Activated CD4-positive, alpha-beta T cell treated with anti-CD3 and anti-CD28 coated beads, Interleukin-2, amount 50 U/mL, for 4 hours (primary cell): ENCODE measurements at places on chromosomes 16 and 17.

- DNase-seq, result no peak
Observed at GRCh38 chr16:67050796-67051195, 21.8 kb downstream of the CBFB start.

- no peak for DNase-seq
Observed at GRCh38 chr17:73623247-73623646, 21.0 kb downstream of the SDK2 start.

DNA sequence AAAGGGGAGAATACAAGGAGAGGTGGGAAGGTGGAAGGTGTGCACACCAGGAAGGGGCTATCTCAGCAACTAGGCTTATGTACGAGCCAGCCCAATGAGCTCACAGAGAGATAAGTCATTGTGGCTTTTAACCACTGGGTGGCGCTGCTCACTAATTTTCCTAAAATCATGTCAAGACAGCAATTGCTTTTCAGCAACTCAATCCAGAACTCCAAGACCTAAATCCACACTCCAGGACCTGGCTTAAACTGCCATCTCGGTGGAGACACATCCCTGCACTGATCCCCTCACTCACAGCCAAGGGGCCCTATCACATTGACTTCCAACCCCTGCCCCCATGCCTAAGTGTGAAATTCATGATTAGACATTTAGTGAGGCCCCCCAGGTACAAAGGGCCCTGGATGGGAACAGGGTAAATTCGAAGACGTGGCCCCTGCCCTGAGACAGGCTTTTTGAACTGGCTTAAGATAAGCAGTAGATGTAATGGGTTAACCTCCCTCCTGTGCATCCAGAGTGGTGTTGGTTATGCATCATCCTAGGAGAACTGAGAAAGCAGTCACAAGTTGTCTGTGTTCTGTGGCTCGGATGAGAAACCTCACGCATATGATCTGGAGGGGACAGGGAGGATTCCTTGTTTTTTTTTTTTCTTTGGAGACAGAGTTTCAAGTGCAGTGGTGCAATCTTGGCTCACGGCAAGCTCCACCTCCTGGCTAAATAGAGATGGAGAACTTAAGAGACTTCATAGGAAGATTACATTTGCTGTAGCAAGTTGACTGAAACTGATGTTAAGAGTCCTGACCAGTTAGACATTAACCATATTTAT lies 11.5 kb downstream of the CCL16 start:
- DNase-seq, result peak; percentile 63

DNA sequence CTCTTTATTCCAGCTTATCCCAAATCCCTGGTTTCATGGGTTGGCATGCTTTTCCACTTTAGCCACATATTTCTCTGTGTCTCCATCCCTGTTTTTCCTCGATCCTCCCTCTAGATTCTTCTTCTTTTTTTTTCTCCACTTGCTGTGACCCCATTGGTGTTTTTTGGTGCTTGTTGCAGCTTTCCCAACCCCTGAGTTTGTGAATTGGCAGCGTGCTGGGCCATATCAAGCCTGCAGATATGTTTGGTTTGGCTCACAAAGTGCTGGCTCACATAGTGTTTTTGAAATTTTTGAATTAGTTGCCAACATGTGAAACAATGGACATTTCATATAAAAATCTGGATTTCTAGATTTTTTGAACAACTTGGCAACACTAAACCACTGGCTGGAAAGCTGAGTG lies 8.8 kb downstream of the GPR139 start:
- DNase-seq, result no peak

GRCh38 chr16:3192476-3193019 lies 4.5 kb downstream of the OR1F1 start:
- DNase-seq, result no peak

- peak; percentile 21 for DNase-seq
Observed at GRCh38 chr16:69150146-69150865, 17.9 kb downstream of the UTP4 start.

- peak; percentile 51 for DNase-seq
Observed at GRCh38 chr16:67447508-67448076, 16.7 kb downstream of the HSD11B2 start.

DNA sequence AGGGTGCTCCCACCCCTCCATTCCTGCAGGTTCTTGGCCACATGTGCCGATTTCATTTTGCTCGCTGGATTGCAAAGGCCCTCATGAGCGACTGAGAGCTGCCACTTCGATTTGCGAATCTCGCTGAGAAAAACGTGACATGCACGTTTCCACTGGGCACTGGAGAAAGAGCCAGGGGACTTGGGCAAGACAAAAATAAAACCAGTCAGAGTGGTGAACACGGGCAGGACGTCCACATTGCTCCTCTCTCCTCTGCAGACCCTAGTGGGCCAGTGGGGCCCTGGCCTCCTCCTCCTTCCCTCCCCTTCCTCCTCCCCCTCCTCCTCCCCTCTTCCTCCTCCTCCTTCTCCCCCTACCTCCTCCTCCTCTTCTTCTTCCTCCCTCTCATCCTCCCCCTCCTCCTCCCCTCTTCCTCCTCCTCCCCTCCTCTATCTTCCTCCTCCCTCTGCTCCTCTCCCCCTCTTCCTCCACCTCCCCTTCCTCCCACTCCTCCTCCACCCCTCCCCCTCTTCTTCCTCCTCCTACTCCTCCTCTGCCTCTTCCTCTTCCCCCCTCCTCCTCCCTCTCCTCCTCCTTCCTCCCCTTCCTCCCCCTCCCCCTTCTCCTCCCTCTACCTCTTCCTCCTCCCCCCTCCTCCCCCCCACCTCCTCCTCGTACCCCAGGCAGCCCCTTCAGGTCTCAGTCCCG lies 28.1 kb upstream of the ENPP7 start:
- no peak for DNase-seq

- no peak for DNase-seq
Observed at GRCh38 chr16:83951544-83951943, 1.5 kb upstream of the OSGIN1 start.

GRCh38 chr16:85611444-85612190 lies 1.5 kb upstream of the GSE1 start:
- peak; percentile 42 for DNase-seq

DNA sequence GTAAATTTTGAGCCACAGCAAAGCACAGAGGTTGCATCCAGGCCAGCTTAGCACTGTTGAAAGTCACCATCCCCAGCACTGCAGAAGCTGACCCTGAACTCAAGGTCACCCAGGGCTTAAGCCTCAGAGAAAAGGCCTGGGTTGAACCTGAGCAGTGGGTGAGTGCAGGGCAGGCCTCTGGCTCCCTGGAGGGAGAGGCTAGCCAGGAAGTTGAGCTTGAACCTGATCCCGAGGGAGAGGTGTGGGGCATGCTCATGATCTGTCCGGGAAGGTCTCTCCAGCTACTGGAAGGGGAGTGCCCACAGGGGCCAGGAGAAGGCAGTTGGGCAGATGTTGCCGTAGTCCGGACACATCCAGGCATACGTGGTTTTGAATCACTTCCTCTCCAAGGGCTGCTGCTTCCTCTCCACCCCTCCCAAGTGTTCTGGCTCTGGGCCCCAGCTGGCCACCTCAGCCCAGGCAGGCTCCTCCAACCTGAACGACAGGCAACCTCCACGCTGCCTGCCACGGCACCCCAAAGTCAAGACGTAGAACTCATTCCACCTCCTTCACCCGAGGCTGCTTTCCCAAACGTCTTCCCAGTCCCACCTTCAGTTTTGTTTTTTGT lies 18.4 kb downstream of the CARHSP1 start:
- DNase-seq, result no peak
